ENCODE measurements at places on chromosomes 12 and 14.

DNA sequence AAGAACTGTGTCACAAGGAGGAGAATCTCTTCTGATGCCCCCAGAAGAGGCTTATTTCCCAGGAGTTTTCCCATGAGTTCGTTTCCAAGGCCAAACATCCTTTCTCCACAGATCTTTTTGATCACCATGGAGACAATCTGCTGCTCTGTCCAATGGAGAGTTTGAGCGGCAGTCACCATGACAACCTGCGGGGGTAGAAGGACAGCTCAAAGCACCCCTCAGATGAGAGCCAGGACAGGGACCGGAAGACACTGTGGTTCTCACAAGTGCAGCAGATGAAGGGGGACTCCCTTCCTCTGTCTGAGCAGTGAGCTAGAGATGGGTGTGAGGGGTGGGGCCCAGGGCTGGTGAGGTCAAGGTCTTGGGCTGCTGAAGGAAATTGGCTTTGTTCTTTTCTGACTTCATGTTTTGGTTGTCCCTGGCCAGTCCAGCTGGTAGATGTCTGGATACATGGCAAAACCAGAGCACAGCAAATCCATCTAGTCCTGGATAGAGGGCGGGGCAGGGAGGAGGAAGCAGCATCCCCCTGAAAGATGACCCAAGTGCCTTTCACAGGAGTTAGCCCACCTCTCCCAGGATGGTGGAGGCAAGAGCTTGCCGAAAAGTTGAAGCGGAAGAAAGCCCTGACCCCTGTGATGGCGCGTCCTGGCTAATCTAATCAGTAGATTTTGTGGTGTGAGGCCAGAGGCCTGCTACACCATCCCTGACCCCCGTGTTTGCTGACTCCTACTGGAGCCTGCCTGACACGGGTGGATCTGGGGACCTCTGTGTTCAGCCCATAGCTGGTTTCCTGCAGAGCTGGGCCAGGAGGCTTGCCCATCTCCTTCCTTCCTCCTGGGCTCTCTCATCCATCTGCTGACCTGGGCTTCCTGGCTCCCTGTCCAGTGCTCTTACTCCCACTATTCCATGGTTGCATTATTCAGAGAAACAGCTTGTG, 24.4 kb downstream of the DHRS2 start:
- DNase-seq: no peak

- DNase-seq: no peak
These were observed 46.2 kb upstream of the CCDC91 start for GRCh38 chr12:28144059-28144458.

DNA sequence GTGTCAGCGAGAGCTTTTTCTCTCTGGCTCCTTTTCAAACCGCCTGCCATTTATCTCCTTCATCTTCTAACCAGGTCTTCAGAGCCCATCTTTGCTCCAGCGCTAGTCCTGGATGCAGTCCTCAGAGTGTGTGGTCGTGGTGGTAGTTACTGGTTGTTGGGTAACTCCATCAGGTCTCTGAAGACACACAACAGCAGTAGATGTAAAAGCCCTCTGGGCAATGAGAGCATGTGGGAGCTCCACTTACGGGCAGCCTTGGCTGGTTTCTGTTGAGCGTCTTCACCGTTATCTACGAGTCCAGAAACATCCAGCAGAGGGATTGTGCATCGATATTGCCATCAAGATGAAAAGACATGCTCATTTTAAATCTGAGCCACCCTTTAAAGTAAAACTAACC, 61.2 kb downstream of the FBXL14 start:
- no peak for DNase-seq

DNA sequence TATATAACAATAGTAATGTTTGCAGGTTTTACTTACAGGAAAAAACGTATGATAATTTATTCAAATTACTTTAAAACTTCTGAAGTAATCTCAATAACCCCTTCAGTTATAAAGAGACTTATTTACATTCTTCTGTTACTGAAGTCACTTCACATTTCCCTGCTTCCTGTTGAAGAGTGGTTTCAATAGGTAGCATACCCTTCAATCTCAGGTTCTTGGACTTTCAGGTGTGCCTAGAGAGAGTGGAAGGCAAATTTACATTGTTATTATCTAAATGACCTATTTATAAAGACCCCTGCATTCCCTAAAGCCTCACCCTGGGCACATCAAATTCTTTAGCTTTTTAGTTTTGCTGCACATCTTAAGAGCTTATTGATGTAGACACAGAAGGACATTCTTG, 137.6 kb upstream of the AEBP2 start:
- DNase-seq: no peak

- no peak for DNase-seq
These were observed 31.9 kb downstream of the JAG2 start for GRCh38 chr14:105136401-105137322.

DNA sequence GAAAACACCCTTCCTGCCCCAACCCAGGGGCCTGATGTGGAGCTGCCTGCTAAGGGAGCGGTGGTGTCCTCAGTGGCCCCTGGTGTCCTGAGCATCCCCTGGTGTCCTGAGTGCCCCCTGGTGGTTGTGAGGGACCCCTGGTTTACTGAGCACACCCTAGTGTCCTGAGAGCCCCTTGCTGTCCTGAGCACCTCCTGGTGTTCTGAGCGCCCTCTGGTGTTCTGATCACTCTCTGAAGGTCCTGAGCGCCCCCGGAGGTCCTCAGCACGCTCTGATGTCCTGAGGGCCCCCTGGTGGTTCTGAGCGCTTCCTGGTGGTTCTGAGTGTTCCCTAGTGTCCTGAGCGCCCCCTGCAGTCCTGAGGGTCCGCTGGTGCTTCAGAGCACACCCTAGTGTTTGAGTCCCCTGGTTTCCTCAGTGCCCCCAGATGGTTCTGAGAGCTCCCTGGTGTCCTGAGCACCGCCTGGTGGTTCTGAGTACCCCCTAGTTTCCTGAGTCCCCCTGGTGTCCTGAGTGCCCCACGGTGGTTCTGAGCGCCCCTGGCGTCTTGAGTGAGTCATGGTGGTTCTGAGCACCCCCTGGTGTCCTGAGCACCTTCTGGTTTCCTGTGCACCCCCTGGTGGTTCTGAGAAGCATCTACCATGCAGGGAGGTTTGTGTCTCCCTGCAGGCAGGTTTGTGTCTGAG, 1004.2 kb downstream of the TMEM121 start:
- peak; percentile 47 for DNase-seq

DNA sequence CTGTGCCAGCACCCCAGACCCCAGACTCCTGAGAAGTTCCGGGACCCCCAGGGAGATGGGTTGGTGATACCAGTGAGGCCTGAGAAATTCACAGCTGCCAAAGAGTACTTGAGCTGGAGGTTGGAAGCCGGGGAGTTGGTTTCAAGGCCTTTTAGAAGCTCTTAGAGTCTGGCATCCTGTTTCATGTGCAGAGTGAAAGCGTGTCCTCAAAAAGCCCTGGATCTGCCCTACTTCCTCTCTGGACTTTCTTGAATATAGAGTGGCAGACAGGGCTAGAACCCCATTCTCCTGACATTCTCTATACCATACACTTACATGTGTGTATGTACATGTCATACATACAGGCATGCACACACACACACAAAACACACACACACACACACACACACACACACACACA, 31.3 kb upstream of the PPM1A start:
- DNase-seq: no peak

DNA sequence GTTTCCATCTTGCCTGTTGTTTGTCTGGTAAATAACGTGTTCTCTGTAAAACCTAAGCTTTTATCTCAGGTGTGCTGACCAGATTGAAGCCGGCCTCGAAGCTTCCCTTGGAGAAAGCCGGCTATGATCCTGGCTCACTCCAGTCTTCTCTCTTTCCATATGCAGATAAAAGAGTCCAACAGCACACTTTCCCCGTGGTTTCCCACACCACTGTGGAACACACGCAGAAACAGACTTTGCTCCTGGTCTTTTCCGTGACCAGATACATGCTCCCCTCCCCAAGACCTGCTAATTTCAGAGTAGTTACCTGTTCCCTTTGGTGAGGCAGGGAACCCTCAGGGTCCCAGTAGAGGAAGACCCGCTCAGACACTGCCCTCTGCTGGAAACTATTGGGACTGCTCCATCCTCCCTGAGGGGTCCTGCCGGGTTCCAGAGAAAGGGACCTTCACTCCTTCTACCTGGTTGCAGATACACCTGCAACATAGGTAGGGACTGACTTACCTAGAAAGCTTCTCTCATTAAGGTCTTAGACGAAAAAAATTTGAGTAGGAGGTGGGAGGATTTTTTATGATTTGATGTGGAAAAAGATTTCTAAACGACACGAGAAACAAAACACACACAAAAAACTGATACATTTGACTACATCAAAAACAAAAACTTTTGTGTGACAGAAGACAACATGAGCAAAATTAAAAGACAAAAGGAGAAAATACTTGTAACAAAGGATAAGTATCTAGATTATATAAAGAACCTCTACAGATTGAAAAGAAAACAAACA, 415.4 kb upstream of the CCDC196 start:
- DNase-seq: peak; percentile 57

GRCh38 chr12:4412056-4412455, 32.5 kb upstream of the FGF23 start:
- DNase-seq: no peak

GRCh38 chr12:19198272-19198671, 68.7 kb downstream of the PLEKHA5 start:
- no peak for DNase-seq

DNA sequence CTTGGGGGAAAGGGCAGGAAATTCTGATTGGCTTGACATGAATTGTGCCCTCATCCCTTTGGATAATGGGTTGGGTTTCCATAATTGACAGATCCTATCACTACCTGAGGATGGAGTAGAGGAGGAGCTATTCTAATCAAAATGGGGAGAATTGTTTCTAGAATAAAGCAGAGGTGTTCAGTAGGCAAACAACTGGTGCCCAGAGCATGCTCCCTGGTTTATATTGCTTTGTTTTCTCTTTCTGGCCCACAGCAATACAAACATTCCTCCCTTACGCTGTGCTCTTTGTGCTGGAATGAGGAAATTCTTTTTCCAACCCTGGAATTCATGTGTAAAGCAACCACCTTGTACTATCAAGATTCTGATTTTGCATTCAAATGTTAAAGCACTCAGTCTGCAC, 147.4 kb downstream of the RASSF9 start:
- DNase-seq: no peak

GRCh38 chr14:72779679-72780078, 114.2 kb downstream of the DPF3 start:
- no peak for DNase-seq

DNA sequence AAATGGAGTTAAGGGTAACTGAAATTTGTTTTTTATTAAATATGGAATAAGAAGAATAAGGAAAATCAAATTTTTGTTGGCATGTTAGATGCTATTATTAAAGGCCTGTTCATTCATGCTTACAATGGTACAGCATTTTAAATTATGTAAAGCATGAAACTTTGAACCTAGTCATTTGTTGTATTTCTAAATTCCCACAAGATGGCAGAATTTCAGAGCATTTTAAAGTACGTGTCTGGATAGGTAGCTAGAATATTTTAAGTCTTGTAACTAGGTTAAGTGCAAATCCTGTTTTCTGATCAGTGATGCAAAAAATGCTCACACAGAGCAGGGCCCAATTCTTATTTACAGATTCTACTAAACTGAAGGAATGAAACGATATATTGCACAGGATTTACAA, 585.6 kb upstream of the MIS18BP1 start:
- DNase-seq: no peak

GRCh38 chr12:2112401-2112800, 59.6 kb downstream of the CACNA1C start:
- no peak for DNase-seq

DNA sequence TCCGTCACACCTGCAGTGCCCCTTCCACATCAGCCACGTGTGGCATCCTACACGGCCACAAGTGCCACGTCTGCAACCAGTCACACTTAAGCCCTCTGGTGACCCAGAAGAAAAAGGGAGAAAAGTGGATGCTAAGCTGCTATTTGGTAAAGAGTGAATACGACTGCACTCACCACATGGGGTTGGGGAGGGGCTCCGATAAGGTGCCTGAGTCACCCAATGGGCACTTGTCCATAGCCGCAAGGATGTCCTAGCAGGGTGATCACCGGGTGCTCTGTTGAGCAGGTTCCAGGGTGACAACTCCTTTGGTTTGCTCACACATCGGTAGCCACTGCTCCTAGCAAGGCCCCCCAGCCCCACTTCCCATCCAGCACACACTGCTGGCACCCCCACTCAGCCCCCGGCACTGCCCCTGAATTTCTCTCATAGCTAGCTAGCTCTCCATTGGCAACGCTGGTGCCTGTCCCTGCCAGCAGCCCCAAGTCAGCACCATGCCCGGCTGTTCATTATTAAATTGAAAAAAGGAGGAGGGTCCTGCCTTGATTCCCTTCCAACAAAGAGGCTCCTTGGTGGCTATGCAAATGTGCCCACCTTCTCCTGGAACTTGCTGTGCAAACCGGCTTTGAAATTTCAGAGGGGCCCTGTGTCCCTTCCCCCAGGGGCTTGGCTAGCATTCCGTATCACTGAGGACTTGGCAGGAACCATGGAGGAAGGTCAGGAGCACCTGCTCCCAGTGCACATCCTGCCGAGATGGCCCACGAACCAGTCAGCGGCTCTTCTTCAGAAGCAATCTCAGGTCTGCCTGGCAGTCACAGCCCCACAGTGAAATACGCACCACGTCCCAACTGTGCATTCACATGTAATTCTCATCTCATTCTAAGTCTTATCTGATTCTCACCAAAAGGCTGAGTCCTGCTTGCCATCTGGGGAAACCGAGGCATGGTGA, 227.7 kb upstream of the DIO3 start:
- no peak for DNase-seq

- no peak for DNase-seq
These were observed 155.5 kb downstream of the ZFP36L1 start for GRCh38 chr14:68637106-68638021.

DNA sequence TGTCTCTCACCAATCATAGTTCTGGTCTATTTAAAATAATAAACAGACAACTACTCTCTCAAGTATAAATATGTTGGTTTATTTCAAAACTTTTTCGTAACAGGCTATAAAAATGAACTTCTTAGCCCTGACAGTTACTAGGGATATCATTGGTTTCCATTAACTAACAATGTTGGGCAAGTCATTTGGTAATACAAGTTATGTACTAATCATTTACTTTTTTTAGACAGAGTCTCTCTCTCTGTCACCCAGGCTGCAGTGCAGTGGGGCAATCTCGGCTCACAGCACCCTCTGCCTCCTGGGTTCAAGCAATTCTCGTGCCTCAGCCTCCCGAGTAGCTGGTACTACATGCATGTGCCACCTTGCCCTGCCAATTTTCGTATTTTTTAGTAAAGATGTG, 14.6 kb upstream of the KANSL2 start:
- no peak for DNase-seq

GRCh38 chr12:129826273-129826672, 77.6 kb downstream of the TMEM132D start:
- DNase-seq: no peak

DNA sequence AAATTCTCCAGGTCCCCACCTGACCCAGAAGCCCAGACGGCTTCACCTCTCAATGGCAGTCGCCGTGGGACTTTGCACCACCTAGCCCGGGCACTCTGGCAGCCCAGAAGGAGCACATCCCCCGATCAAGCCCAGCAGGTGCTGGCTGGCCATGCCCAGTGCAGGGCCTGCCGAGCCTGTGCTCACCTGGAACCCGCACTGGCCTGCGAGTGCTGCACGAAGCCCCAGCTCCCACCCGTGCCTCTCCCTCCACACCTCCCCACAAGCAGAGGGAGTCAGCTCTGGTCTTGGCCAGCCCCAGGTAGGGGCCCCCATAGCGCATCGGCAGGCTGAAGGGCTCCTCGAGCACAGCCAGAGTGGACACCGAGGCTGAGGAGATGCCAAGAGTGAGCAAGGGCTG, 144.5 kb downstream of the NUBPL start:
- no peak for DNase-seq

Measured in stimulated activated CD4-positive, alpha-beta T cell treated with anti-CD3 and anti-CD28 coated beads, TNF-alpha, amount 100 ng/mL, for 24 hours (primary cell).